NCI-H446 (cell line): ENCODE measurements at places on chromosomes 1 and 21.

DNA sequence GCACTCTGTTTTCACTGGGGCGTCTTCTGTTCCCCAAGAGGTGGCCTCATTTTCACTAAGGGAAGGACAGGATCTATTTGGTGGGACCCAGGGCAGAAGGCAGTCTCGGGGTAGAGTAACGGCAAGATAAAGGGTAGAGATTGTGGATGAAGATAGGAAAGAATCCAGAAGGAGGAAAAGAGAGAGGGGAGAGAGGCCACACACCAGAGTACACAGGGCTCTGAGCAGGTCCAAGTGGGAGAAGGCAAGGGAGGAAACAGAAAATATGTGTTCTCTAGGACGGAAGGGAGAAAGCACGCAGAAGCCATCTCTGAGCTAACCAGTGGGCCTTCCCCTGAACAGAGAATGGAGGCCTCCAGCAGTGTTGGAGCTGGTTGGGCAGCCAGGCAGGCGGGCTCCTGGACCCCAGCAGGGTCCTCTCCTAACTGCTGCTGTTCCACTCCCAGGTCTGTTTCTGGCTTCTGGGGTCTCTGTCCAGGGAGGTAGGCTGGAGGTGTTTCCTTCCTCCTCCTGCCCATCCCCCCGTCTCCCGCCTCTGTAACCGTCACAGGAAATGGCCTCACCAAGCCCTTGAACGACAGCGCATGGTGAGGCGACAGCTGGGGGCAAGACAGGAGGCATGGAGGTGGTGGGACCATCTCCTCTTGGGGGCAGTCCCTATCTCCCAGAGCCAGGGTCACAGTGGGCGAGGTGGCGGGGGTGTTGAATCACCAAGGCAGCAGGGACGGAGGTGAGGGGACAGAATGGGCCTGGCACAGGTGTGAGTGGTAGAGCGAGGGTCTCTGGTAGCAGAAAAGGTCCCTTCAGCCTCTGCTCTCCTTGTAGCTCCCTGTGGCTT lies 649 bp downstream of the PTPN7 start:
- DNase-seq = no peak

DNA sequence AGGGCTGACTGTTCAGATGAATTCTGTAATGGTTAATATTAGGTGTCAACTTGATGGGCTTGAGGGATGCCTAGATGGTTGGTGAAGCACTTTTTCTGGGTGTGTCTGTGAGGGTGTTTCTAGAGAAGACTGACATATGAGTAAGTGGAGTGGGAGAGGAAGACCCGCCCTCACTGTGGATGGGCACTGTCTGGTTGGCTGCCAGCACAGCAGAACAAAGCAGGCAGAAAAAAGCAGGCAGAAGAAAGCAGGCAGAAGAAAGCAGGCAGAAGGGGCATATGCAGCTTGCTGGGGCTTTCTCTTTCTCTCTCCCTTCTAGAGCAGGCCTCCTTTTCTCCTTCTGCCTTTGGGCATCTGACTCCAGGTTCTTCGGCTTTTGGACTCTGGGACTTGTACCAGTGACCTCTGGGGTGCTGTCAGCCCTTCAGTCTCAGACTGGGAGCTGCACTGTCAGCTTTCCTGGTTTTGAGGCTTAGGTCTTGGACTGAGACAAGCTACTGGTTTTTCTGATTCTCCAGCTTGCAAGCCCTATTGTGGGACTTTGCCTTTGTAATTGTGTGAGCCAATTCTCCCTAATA lies 42.9 kb upstream of the CD2 start:
- DNase-seq = no peak

GRCh38 chr1:6962996-6963911 lies 178.0 kb downstream of the CAMTA1 start:
- DNase-seq = no peak

GRCh38 chr1:34710812-34711211 lies 44.0 kb upstream of the GJB5 start:
- DNase-seq = no peak

DNA sequence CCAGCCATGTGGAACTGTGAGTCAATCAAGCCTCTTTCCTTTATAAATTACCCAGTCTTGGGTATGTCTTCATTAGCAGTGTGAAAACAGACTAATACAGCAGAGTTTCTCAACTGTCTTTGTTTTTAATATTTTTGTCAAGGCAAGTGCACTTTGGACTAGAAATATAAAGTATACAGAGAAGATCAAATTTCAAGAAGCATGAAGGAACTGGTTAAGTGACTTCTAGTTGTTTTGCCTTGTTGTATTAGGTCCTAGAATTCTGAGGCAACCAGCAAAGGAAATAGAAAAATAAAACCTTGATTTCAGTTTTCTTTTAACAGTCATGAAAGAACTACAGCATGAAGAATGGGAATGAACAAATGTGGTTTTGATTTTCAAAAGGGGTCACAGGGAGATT lies 131.1 kb upstream of the PTGFR start:
- no peak for DNase-seq

DNA sequence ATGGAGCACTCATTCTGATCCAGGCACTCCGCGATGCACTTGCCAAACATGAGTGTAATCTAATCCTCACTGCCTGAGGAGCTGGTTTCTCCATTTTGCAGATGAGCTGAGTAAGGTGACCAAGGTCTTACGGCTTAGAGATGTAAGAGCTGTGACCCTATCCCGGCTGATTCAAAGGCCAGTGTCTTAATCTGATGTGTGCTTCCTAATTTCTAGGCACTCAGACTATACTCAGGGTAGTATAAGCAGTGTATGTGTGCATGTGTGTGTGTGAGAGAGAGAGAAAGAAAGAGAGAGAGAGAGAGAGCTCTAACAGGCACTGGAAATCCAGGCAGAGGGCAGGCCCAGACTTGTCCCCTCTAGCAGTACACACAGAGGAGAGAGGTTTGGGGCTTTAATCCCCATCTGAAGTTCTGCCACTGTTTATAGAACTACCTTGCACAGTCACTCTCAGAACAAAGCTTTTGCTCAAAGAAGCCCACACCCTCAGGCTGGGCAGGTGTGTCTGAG lies 188.2 kb downstream of the ZBTB18 start:
- no peak for DNase-seq

DNA sequence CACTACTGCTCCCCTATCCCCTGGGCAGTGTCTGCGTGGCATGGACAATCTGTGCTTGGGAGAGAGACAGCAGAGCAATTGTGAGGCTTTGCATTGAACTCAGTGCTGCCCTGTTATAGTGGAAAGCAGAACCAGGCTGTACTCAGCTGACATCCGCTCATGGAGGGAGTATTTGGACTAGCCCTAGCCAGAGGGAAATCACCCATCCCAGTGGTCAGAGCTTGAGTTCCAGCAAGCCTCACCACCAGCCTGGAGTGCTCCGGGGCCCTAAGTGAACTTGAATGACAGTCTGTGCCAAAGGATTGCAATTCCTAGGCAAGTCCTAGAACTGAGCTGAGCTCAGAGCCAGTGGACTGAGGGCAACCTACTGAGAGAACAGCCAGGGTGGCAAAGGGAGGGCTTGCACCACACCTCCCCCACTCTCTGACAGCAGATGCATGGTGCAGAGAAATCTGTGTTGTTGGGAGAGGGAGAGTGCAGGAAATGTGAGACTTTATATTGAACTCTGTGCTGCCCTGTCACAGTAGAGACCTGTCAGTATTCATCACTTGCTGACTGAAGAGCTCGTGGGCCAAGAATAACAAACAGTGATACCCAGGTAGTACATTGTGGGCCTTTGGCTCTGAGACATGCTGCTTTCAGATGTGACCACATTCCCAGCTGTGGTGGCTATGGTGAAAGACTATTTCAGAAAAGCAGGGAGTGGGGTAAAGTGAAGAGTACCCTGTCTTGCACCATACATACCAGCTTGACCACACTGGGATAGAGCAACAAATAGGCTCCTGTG lies 107.7 kb upstream of the SLC5A9 start:
- DNase-seq = no peak

DNA sequence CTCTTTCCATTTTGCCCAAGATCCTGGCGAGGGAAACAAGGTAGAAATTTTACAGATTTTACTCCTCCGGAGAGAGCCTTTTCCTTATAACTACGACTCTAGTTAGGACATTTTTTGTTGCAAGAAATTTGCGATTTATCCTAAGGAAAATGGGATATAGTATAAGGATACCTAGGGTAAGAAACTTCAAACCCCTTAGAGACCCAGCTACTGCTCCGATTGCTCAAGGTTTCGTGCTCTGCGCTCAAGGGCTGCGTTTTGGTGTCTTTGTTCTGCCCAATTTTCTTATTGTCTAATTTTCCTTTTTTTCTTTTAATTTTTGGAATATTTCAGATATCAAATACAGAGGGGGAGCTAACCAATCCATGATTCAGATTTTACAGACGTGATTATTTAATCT lies 1.5 kb downstream of the TTC3 start:
- DNase-seq = no peak

DNA sequence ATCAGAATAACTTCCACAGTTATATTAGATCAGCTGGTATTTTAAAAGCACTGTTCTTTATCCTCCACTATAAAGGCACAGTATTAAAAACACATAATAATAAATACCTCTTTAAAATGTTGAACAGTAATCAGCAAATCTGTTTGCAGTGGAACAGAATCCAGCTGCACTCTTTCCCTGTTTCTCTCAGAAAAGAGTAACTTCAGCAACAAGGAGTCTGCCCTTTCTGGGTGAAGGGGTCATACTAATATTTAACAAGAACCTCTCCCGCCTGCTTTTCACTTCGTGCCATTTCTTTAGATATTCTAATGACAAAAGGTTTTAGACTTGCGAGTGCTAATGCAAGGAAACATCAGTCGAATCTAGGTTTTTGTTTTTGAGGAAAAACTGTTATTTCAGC lies 194.2 kb upstream of the FMN2 start:
- DNase-seq = no peak

- no peak for DNase-seq
Measured at GRCh38 chr1:18415448-18416027, 65.2 kb upstream of the KLHDC7A start.

- no peak for DNase-seq
Measured at GRCh38 chr1:52654063-52654462, 21.1 kb downstream of the SHISAL2A start.

GRCh38 chr1:40652979-40653378 lies 12.5 kb downstream of the RIMS3 start:
- no peak for DNase-seq

DNA sequence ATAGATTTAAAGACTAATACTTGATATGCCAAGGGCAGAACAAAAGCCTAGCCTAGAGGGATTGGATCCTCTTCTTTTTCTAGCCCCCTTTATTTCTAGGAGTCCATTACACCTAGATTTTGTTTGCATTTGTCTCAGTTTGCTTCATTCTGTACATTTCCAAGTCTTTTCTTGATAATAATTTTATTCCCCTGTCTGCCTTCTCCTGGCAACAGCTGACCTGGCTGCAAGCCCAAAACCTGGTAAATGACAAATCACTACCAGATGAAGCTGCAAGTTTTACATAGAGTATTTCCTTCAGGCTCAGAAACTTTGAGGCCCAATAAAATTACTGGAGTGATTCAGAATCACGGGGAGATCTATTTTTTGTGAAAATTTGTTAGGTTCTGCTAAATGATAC lies 36.5 kb upstream of the LHX8 start:
- DNase-seq = peak; percentile 60

GRCh38 chr1:98110674-98111073 lies 189.8 kb upstream of the DPYD start:
- DNase-seq = no peak

DNA sequence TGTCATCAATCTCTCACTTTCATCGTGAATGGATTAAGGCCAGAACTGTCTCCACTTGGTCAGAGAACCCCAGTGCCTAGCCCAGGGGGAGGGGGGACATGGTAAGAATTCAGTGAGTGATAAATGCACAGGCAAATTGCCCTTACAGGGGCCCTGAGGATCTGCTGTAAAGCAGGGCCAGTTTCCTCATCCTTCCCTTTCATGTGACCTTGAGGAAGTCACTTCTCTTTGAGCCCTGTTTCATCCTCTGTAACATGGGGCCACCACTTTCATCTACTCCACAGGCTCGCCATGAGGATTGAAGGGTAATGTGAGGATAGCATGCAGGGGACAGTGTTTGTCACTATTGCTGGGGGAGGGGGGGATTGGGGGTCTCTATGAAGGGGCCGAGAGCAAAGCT lies 28.1 kb upstream of the C1QA start:
- DNase-seq = no peak

GRCh38 chr1:115452600-115453329 lies 114.7 kb upstream of the NGF start:
- DNase-seq = no peak

GRCh38 chr1:217272385-217272784 lies 358.5 kb downstream of the GPATCH2 start:
- DNase-seq = no peak

GRCh38 chr1:153649863-153650235 lies 8.7 kb upstream of the SNAPIN start:
- DNase-seq = peak; percentile 79
